Stimulated activated CD4-positive, alpha-beta T cell treated with anti-CD3 and anti-CD28 coated beads, Interleukin-12 subunit alpha, Interleukin-12 subunit beta, amount 100 ng/mL, for 48 hours (primary cell): ENCODE measurements at places on chromosomes 5 and 9.

- no peak for DNase-seq
These were observed 277.0 kb downstream of the SMARCA2 start for GRCh38 chr9:2291980-2292704.

- no peak for DNase-seq
These were observed 18.6 kb upstream of the MOB3B start for GRCh38 chr9:27548055-27548741.

GRCh38 chr5:159098603-159099436 lies 896 bp downstream of the EBF1 start:
- no peak for DNase-seq

- DNase-seq = no peak
These were observed 93.8 kb downstream of the HSPA4 start for GRCh38 chr5:133145436-133146170.
